T-helper 9 cell (primary cell): ENCODE measurements at places on chromosomes 6 and 20.
A peak's percentile ranks its signal among the peaks of the same experiment; 100 is the strongest.

GRCh38 chr6:11459079-11459610, 78.4 kb upstream of the TMEM170B start:
- no peak for DNase-seq

GRCh38 chr6:25329982-25330381, 50.8 kb downstream of the CARMIL1 start:
- no peak for DNase-seq

GRCh38 chr20:43853918-43854317, 60.7 kb upstream of the TOX2 start:
- no peak for DNase-seq

DNA sequence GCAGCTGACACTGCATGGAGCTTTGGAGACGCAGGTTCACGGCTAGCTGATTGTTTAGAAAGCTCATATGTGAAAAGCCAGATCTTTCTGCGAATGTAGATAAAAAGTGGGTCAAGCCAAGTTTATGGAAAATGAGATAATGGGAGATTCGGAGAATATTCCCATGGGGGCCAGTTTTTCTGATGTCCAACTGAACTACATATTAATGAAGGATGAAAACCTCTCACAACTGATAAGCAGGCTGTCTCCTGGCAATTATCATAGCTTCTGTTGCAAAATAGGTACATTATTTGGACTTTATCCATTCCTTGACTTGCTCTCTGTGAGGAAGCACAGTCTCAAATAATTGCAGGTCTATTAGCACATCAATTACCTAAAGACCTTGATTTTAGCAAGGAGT, 21.1 kb downstream of the HDGFL1 start:
- DNase-seq: no peak

DNA sequence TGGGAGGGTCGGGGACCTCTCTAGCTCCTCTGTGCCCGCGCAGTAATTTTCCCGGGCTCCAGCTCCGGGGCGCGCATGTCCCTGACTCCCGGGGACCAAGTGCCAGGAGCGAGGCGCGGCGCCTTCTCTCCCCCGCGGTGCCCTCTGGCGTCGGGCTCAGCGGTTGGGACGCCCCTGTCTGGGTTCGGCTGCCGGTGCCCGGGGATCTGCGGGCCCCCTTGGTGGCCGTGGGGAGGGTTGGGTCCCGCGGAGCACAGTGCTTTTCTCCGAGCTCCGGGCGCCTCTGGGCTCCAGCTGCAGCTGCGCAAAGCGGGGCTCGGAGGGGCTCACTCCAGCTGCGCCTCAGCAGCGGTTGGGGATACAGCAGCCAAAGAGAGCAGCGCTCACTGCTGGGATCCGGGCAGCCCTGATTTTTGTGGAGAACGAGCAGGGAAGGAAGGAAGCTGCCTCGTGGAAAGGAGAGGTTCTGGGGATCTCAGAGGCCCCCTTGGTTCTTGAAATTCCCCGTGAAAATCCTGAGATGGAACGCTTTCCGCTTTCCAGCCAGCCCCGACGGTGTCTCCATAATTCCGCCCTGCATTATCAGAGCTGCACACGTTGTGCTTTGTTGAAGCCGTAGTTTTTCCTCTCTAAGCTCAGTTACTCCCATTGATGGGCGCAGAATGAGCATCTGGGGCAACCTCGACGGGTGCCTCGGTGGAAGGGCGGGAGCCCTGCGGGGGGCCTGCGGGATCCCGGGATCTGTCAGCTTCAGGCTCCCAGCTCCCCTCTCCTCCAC, 861 bp downstream of the PPP1R14C start:
- no peak for DNase-seq

GRCh38 chr6:83193747-83194566, 800 bp downstream of the RWDD2A start:
- peak; percentile 23 for DNase-seq

GRCh38 chr6:162306616-162307015, 420.9 kb downstream of the PRKN start:
- DNase-seq: no peak

- no peak for DNase-seq
These were observed 27.5 kb downstream of the EPB41L1 start for GRCh38 chr20:36181934-36182603.

DNA sequence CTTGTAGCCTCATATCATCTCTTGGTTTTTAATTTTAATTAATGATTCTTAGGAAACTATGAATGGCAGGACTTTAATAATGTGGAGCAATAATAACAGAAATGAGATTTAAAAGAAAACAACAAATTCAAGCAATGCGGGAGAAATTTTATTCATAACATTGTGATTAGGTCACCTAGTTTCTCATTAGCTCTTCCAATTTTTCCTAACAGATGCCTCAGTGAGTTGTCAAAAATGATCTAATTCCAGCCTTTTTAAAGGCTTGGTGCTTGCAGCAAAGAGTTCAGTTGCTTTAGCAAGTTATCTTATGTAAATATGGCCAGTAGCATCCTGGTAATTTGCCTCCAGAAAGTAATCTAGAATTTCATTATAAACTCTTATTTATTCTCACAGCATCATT, 20.4 kb downstream of the PDE7B start:
- no peak for DNase-seq

DNA sequence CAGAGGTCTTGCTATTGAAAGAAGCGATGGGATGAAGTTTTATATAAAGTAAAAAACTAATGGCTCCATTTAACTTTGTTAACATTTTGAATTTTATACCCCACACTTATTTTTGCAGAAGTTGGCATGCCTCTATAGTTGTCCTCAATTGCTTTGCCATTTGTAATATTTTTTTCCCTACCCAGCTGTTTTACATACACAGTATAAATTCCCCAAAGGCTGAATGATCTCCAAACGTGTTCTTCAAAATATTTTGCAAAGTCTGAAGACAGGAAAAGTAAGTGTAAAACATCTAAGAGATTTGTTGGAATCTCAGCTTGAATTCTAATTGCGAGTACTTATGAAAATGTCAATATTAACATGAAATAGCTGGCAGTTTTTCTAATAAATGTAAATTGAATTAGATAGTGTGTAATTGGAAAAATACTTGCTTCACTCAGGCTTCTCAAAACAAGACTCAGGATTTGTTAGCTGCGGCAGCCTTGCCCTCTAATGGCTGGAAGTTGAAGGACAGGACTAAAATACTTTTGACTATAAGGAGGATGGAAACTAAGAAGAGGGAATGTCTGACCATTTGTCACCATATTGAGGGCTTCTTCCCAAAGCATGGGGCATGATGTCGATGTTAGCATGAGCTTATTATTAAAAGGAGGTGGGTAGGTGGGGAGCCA, 226.8 kb downstream of the UST start:
- no peak for DNase-seq
